Activated CD4-positive, alpha-beta memory T cell treated with anti-CD3 and anti-CD28 coated beads for 36 hours (primary cell): ENCODE measurements at places on chromosomes 4 and X.
A peak's percentile ranks its signal among the peaks of the same experiment; 100 is the strongest.

- peak; percentile 10 for DNase-seq
Observed at GRCh38 chrX:79146640-79147390, 2.3 kb downstream of the GPR174 start.

DNA sequence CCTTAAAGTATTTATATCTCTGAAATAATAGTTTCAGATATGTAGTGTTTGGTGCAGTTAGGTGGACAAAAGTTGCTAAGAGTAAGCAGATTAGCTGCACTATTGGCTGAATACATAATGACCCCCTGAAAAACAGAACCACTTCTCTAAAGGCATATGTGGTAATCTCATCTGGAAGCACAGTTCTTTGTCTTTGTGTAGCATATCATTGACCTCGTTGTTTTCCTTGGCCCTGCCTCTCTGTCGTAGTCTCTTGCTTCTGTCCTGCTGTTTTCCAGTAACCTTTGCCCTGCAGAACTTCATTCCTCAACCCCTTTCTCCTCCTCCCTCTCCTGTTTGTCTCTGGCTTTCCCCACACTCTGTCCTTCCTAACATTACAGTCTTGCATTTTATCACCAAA, 41.4 kb downstream of the JADE3 start:
- DNase-seq = no peak

GRCh38 chrX:3962511-3963311, 249.3 kb upstream of the PRKX start:
- DNase-seq = no peak

DNA sequence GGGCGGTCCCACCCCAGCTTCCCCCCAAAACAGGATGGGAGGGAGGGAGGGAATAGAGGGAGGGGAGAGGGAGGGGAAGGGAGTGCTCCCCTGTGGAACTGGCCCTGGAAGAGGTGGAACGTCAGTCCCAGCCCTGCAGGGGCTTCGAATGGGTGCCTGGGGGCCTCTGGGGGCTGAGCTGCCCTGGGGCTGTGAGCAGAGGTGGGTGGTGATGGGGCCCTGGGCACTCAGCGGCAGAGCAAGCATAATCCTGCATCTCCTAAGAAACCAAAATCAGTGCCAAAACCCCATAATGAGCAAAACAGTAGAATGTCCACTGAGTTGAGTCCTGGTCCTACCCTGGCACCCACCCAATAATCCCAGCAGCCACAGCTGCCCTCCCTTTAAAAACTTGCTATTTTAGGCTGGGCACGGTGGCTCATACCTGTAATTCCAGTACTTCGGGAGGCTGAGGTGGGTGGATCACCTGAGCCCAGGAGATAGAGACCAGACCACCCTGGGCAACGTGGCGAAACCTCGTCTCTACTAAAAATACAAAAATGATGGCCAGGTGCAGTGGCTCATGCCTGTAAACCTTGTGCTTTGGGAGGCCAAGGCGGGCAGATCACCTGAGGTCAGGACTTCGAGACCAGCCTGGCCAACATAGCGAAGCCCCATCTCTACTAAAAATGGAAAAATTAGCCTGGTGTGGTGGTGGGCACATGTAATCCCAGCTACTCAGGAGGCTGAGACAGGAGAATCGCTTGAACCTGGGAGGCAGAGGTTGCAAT, 11.1 kb downstream of the DOK7 start:
- no peak for DNase-seq

DNA sequence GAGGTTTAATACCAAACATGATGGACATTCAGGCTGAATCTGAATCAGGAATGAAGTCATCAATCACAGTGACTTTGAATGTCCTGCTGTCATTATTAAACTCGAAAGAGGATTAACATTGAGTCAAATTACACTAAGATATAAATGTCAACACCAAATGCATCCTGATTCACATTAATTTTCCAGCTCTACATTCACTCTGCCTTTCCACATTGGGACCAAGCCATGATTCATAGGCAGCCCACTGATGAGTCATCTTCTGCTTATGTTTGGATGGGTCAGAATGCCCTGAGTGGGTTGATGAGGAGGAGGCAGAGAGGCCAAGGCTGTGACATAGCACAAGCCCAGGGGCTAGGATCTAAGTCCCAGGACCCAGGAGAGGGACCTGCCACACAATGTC, 247.6 kb upstream of the RPS6KA3 start:
- DNase-seq = no peak

- no peak for DNase-seq
Observed at GRCh38 chr4:183493246-183493645, 11.6 kb upstream of the ING2 start.

DNA sequence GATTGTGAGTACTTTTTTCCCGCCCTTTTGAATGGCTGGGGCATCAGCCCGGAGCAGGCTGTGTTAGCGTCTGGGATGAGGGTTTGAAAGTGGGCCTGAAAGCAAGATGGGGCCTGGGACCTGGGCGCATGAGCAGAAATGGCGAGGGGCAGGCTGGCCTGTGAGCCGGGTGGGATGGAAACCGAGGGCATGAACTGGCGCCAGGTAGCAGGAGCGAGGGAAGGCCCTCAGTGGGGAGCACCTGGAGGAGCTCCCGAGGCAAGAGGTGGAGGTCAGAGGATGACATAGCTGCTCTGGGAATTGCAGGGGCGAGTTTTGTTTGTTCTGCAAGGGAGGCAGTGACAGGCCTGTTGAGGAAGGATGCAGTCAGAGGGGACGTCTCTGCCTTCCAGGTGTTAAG, 68.6 kb downstream of the RGS12 start:
- DNase-seq = no peak

DNA sequence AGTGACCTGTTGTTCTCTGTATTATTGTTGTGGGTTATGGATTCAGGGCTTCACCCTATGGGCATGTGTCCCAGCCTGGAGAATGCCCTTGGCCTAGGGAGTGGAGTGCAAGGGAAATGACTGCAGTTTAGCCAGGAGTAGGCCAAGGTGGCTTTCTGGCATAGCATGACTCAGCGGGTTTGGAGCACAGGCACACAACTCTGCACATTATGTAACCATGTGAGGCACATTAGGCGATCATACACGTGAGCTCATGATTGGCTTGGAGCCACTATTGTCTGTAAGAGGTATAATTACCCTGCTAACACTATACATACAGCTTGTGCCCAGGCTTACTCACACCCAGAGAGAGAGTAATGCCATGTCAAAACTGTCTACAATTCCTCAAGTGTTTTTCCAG, 35.1 kb upstream of the TACR3 start:
- no peak for DNase-seq

DNA sequence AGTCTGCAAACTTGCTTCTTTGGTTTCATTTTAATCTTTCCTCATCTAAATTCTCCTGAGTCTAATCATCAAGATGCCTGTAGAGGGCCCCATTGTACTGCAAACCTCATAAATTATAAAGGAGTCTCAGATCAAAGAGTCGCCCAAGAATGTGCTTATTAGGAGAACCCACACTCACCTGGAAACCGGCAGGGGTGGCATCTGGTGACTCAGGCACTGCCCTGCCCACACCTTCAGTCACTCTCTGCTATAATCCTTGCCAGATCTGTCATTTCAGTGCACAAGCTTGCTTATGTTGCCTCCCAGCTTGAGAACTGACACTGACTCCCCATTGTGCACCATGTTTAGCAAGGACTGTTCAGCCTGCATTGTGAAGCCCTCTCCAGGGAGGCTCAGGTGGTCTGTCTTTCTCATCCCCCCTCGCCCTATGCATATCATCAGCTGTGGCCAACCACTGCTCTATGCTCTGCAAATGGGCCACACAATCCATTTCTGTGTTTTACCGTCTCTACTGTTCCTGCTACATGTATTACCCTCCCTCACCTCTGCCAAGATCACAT, 12.4 kb downstream of the EPGN start:
- DNase-seq = peak; percentile 48

DNA sequence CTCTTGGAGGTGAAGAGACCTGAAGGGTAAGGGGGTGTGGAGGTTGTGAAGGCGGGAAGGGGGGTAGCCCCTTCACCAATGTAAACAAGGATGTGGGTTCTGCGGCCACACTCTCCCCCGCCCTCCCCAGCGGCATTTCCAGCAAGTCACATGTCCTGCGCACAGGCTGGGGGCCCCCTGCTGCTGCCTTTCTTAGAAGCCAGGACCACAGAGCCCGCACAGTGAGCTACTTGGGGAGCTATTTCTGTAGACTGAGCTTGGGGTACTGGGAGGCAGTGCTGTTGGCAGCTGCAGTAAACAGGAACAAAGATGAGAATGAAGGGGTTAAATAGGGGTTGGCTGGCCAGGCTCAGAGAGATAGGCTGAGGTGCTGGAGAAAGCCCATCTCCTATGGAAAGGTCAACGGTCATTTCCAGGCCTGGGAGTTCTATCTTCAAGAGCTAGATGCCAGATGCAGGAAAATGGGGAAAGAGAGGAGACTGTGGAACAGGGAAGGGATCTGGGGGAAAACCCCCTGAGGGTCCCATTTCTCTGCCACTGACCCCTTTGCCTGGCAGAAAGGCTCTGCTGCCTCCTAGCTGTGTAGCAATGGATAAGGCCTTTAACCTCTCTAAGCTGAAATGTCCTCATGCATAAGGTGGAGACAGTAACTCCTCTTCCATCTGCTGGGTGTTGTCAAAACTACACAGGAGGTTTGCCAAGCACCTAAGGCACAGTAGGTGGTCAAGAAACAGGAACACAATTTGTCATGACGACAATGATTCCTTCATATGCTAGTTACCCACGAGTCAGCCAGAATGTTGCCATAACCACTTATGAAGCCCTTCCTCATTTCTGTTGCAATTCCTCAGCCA, 18.5 kb upstream of the PIM2 start:
- DNase-seq = peak; percentile 95

DNA sequence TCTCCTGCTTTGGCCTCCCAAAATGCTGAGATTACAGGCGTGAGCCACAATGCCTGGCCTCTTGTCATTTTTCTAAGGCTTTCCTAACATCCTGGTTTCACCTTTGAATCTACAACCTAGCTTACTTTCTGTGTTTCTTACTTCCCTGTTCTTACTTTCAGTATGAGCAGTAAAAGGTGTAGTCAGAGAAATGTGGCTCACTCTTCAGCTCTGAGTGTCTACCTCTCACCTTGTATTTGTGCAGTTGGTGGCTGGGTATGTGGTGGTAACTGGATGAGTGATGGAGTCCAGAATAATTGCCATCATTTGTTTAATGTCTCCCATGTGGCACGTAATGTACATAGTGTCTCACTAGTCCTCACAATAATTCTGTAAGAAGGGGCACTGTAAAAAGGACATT, 19.1 kb upstream of the CXCL11 start:
- DNase-seq = peak; percentile 56

DNA sequence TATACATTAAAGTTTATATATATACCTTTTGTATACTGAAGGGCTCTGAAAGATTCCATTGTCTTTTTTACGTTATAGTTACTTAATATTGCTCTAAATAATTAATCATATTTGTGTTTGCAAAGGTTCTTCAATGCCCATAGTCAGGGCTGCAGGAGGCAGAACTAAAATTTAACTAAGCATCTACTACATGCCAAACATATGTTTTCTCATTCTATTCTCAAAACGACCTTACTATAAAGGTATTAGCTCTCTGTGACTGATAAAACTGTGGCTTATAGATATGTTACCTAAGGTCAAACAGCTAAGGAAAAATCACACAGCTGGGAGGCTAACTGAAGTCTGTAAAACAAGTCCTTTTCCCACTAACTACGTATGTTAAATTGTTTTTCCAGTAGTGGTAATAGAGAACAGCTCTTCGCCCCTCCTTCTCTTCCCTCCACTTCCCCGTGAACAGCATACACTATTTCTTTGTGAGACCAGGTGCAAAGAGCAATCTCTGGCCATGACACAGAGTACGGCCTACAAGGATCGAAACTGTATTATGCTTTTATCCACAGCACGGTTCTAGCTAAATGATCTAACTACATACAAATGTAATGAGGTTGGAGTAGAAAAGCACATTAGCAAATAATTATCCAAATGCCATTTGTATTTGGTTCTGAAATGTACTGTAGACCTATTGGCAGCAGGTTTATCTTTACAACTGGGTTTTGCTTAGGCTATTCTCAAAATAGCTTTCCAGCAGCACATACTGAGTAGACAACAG, 1.7 kb downstream of the CNOT6L start:
- DNase-seq = no peak

- DNase-seq = no peak
Observed at GRCh38 chrX:66008328-66008970, 31.4 kb downstream of the VSIG4 start.

DNA sequence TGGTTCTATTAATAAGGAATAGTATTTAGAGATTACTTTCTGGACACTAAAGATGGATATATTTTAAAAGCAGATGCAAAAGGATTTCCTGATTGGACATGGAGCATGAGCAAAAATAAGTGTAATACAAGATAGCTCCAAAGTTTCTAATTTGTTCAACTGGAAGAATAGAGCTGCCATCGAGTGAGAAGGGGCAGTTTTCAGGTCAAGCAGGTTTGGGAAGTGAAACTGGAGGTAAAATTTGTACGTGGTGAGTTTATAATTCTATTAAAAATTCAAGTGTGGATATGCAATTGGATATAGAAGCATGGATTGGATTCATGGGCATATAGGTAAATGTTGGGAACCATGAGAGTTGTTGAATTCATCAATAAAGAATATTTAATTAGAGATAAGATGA, 31.8 kb downstream of the PRDM8 start:
- no peak for DNase-seq

DNA sequence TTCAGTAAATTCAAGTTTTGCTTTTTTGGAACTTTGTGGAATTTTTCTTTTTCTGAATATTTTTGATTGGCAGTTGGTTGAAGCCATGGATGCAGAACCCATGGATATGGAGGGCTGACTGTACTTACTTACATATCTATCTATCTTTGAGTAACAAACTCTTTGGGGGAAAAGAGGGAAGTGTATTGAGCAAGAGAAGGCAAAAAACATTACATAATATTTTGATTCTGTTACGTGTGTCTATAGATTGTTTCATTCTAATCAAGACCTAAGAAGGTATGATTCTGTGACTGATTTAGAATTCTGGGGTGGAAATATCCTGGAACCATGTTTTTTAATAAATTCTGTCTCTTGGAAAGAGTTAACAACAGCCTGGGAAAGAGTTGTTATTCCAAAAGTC, 31.5 kb downstream of the GRSF1 start:
- DNase-seq = no peak

GRCh38 chrX:50711907-50712306, 102.1 kb downstream of the SHROOM4 start:
- no peak for DNase-seq

- DNase-seq = no peak
Observed at GRCh38 chr4:67106861-67107460, 438.3 kb downstream of the CENPC start.

GRCh38 chr4:108114503-108114902, 54.2 kb downstream of the LEF1 start:
- DNase-seq = no peak

- DNase-seq = no peak
Observed at GRCh38 chr4:87038837-87039615, 104.2 kb downstream of the AFF1 start.

DNA sequence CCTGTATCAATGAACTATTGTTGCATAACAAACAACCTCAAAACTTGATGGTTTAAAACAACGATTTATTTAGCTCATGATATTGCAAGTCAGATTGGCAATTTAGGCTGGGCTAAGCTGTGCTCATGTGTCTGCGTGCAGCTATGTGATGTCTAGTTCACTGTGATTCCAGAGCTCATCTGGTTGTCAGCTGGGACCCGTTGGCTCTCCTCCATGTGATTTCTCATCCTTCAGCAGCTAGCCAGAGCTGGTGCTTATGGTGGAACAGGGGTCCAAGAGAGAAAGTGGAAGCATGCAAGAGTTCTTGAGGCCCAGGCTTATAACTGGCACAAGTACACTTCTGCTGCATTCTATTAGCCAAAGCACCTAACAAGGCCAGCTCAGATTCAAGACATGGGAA, 28.8 kb upstream of the TRPC3 start:
- DNase-seq = no peak
